ENCODE measurements at places on chromosomes 4 and X.

GRCh38 chr4:114364857-114365256 lies 233.8 kb upstream of the UGT8 start:
- no peak for DNase-seq

- no peak for DNase-seq
Observed at GRCh38 chr4:84907145-84907544, 59.3 kb downstream of the WDFY3 start.

- no peak for DNase-seq
Observed at GRCh38 chr4:98558471-98559169, 99.8 kb downstream of the TSPAN5 start.

- DNase-seq = no peak
Observed at GRCh38 chr4:125837493-125838201, 522.9 kb downstream of the FAT4 start.
